ENCODE measurements at places on chromosomes 1 and 21. TPM values are rescaled to one million over a fixed set of nuclear protein-coding genes. Genes with fewer than 3 reads are reported as not detected.

DNA sequence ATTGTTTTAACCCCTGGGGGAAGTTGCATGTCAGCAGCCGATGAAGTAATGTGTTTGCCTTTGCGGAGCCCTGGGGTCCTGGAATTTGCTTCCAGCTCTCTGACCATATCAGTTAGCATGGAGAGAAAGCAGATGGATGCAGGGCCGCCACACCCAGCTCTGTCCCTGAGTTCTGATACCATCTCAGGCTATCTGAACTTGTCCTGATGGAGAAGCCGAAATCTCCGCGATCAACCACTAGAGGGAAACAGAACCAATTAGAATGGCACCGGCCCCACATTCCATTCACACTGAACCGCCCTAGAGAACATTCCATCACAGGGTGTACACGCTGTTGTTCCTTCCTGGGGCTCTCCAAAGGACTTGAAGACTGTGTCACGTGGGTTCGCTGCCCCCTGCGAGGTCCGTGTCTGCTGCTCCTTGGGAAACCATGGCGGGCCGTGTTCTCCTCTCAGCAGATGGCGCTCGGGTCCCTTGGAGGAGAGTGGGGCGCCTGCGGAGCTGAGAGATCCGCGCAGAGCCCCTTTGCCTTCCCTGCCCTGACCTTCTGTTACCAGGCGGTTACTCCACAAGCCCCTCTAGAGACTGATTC, 75.4 kb downstream of the ABCA4 start:
- H3K36me3 ChIP-seq: no peaks in the 10 kb centered on the region
- H3K4me1 ChIP-seq: peaks cover 13% of the 10 kb centered on the region
- peak overlapping the region; percentile 19 for H3K27ac ChIP-seq
- DNase-seq: peak; percentile 92
- no peak overlapping the region for H3K4me3 ChIP-seq

DNA sequence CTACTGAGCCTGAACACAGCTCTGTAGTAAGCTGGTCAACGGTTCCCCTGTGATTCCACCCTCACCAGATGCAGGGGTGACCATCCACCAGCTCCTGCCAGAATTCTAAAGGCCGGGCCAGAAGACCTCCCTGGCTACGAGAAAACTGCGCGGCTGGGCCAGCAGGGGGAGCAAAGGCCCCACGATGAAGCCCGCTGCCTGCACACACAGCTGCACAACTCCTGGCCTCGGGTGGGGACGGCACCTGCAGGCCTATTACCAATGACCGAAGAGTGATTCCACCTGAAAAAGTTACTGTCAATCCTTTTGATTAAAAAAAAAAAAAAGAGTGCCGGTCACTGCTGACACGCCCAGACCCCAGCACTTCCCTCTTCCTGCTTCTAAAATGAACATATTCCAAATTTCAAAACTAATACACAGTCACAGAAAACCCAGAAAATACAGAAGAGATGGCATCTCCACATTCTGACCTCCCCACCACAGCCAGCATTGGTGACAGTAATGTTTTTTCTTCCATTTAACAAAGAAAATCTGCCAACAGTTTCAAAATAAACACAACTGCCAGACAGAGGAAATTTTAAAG, 49.8 kb upstream of the RIPK4 start:
- H3K4me1 ChIP-seq: no peaks in the 10 kb centered on the region
- DNase-seq: peak; percentile 46
- H3K4me3 ChIP-seq: no peak overlapping the region
- H3K27ac ChIP-seq: no peak overlapping the region

DNA sequence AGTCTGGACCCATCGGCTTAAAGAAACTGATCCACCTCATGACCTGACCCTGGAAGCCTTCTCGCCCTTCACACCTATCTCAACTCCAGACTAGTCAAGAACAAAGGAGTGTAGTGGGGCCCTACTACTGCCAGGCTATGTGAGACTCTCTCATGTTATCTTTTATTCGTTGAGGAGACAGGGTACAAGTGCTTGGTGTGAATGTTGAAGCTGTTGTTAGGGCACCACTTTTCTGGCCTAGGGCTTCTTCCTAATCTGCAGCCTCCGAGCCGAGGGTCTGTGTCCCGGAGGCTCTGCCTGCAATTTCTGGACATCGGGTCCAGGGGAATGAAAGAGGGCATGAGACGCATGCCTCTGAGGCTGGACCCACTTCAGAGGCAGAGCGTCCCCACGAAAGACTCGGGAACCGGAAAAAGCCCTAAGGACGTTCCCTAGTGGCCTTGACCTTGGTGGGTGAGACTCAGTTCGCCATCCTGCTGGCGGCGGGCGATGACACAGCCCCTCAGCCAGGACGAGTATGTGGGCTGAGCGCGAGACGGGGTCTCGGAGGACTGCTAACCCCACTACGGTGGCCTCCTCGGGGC, 671 bp downstream of the DNAJC11 start:
- H3K27ac ChIP-seq: peak overlapping the region; percentile 76
- DNase-seq: no peak
- H3K27me3 ChIP-seq: no peaks in the 10 kb centered on the region
- H3K36me3 ChIP-seq: peaks cover 3% of the 10 kb centered on the region

The GJB3 gene
- not detected for polyA plus RNA-seq

- no peak overlapping the region for H3K4me3 ChIP-seq
- H3K36me3 ChIP-seq: no peaks in the 10 kb centered on the region
- no peak overlapping the region for H3K27ac ChIP-seq
- H3K27me3 ChIP-seq: no peaks in the 10 kb centered on the region
- no peaks in the 10 kb centered on the region for H3K4me1 ChIP-seq
- DNase-seq: no peak
These were observed 99.6 kb upstream of the COG2 start for GRCh38 chr1:230542681-230543080.

- H3K27ac ChIP-seq: no peak overlapping the region
- no peak overlapping the region for H3K4me3 ChIP-seq
- no peaks in the 10 kb centered on the region for H3K4me1 ChIP-seq
- no peaks in the 10 kb centered on the region for H3K36me3 ChIP-seq
These were observed 69.2 kb downstream of the NME7 start for GRCh38 chr1:169298441-169298840.

DNA sequence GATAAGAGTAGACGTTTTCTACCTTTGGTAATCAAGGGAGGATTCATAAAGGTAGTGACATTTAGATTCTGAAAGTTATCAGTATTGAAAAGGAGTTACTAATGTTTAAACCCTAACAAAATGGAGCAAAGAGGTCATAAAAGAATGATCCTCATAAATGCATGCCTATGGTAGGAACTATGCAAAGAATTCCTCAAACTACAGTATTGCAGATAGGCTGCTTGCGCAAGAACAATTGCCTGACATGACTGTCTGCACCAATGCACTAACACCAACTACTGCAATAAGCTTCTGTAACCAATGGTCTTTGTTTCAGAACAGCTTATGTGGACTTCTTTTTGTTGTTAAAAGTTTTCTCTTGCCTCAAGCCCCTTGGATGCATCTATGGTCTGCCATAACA, 597.3 kb upstream of the ADGRL4 start:
- peak; percentile 63 for DNase-seq
- no peak overlapping the region for H3K27ac ChIP-seq
- no peaks in the 10 kb centered on the region for H3K36me3 ChIP-seq
- no peak overlapping the region for H3K4me3 ChIP-seq
- H3K4me1 ChIP-seq: no peaks in the 10 kb centered on the region
- no peaks in the 10 kb centered on the region for H3K27me3 ChIP-seq

The NMNAT2 gene
- polyA plus RNA-seq: 2.4 TPM

DNA sequence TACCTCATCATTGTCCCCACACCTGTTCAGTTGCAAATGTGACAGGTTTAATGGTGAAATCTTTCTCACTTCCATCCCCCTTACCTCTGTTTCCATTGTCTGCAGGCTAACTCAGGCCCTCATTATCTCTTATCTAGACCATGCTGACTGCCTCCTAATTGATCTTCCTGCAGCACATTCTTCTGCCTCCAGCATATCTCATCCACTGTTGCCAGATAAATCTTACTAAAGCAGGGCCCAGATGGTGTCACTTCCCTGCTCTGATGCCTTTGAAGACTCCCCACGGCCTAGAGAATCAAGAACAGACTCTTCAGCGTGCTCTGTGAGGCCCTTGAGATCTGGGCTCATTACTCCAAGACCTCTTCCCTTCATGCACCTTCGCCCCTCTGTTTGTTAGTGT, 230.1 kb downstream of the DUSP10 start:
- DNase-seq: no peak
- no peaks in the 10 kb centered on the region for H3K4me1 ChIP-seq
- H3K27me3 ChIP-seq: no peaks in the 10 kb centered on the region
- H3K27ac ChIP-seq: no peak overlapping the region
- H3K36me3 ChIP-seq: no peaks in the 10 kb centered on the region
- no peak overlapping the region for H3K4me3 ChIP-seq

The KRTAP22-2 gene
- polyA plus RNA-seq: not detected

DNA sequence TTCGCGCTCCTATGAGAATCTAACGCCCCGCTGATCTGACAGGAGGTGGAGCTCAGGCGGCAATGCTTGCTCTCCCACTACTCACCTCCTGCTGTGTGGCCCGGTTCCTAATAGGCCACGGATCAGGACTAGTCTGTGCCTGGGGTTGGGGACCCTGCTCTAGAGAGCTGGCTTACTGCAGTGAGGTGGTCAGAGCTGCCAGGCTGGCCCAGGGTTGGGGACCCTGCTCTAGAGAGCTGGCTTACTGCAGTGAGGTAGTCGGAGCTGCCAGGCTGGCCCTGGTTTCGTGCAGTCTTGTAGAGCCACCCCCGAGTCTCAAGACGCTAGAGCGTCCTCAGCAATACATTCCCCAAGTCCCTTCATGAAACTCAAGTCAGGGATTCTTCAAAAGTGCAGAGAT, 27.5 kb downstream of the SLC37A1 start:
- no peaks in the 10 kb centered on the region for H3K36me3 ChIP-seq
- no peak for DNase-seq
- no peak overlapping the region for H3K27ac ChIP-seq
- no peaks in the 10 kb centered on the region for H3K4me1 ChIP-seq
- H3K27me3 ChIP-seq: peaks cover 13% of the 10 kb centered on the region

DNA sequence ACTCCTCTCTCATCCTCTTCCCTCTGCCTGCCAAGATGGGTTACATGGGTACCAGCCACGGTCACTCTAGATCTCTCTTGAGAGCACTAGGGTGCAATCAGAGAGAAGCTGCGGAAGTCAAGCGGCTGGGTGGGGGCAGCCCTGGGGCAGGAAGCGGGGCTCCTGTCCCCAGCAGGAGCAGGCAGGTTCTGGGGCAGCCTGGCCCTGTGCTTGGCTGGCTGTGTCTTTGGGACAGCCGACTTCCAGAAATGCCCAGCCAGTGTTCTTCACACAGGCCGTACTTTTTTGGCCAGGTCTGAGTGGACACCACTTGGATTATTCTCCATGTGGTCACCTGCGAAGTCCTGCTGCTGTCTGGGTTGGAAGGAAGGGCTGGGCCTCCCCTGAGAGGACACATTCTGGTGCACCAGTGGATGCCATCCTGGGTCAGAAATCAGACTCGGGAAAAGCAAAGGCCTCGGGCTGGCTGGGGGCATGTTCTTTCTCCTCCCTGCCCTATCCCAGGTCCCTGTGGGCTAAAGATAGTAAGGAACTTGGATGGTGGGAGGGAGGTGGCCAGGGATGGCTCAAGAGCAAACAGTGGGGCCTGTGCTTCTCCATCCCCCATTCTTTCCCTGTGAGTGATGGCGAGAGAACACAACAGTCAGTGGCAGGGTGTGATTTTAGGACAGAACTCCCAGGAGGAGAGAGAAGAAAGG, 93.7 kb downstream of the ITPKB start:
- H3K27me3 ChIP-seq: no peaks in the 10 kb centered on the region
- H3K27ac ChIP-seq: no peak overlapping the region
- H3K4me1 ChIP-seq: peaks cover 22% of the 10 kb centered on the region
- DNase-seq: no peak

- no peaks in the 10 kb centered on the region for H3K4me1 ChIP-seq
- no peak overlapping the region for H3K27ac ChIP-seq
- no peak overlapping the region for H3K4me3 ChIP-seq
- no peaks in the 10 kb centered on the region for H3K27me3 ChIP-seq
- no peak for DNase-seq
These were observed 25.2 kb downstream of the ANP32E start for GRCh38 chr1:150210706-150211105.

DNA sequence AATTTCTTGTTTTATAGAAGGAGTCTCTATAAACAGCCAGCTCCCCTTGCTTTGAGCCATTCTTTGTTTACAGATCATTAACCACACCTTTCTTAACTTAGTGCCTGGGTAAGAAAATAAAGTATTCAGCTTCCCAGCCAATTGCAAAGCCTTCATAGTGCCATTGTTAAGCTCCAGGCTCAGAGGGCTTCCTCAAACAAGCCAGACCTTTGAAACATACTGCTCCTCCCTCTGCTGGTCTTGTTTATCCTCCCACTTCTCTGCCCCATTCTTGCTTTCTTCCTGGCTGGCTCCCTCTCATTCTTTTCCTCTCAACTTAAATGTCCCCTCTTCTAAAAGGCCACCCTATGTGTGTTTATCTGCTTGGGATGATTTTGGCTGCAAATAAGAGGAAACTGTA, 319.4 kb upstream of the ST6GALNAC5 start:
- H3K4me1 ChIP-seq: no peaks in the 10 kb centered on the region
- H3K27me3 ChIP-seq: no peaks in the 10 kb centered on the region
- DNase-seq: no peak
- H3K27ac ChIP-seq: no peak overlapping the region
- no peak overlapping the region for H3K4me3 ChIP-seq

- no peak overlapping the region for H3K27ac ChIP-seq
- DNase-seq: no peak
- H3K36me3 ChIP-seq: peaks cover 8% of the 10 kb centered on the region
- H3K4me1 ChIP-seq: peaks cover 4% of the 10 kb centered on the region
These were observed 2.3 kb downstream of the ZNHIT6 start for GRCh38 chr1:85705940-85706339.
